ENCODE measurements at places on chromosomes 16 and 17.

DNA sequence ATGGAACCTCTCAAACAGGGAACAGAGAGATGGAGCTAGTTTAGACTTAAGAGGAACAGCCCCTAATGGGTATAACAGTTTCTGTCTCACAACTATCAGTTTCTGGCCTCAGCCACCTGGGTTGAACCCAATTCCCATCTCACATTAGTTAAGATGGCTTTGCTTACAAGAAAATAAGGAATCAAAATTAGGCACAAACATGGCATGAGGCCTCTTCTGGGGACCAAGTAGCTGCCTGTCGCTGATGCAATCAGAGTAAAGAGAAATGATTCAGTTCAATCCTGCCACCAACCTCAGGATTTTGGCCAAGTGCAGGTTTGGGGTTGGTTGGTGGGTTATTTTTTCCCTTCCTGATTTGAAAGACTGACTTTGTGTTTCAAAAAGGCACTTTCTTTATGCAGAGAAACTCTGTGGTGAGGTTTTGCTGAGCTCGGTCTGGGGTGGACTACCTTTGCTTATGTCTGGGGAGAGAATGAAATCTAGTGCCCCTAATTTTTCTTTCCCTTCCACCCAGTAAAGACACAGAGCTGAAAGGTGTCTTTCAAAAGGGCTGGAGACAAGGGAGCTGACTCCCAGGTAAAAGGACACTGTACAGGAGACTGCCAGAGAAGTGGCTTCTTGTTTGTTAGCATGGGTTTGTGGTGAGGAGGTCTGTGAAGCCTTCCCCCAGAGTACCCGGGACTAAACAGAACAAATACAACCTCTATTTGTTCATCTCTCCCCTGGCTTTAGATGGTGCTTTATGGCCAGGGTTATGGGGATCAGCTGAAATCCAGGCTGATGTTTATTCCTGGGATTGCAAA, 44.8 kb upstream of the NFAT5 start:
- no peak for DNase-seq

- no peak for DNase-seq
Observed at GRCh38 chr17:39555368-39555767, 52.4 kb downstream of the NEUROD2 start.

DNA sequence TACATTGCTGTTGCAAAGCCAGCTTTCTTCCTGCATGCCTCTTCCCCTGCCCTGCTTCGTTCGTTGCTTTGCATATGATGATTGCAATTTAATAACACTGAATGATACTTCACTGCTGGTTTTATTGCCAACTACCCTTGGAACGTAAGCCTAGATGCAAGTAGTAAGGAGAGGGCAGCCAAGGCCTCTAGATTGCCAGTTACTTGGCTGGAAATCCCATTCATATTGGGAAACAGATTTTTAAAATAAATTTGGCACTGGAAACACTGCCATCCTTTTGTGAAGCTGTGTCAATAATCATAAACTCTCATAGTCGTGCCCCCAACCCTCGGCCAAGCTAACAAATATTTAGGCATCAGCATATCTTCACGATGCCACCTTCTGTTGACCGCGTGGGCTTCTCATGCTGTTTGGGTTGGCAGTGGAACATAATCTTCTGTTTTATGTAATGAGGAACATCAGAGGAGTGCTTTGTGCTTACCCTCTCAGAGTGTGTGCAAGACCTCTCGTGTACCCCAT, 86.5 kb downstream of the MAP2K6 start:
- no peak for DNase-seq

GRCh38 chr16:1584926-1585484, 26.9 kb downstream of the IFT140 start:
- DNase-seq: no peak

DNA sequence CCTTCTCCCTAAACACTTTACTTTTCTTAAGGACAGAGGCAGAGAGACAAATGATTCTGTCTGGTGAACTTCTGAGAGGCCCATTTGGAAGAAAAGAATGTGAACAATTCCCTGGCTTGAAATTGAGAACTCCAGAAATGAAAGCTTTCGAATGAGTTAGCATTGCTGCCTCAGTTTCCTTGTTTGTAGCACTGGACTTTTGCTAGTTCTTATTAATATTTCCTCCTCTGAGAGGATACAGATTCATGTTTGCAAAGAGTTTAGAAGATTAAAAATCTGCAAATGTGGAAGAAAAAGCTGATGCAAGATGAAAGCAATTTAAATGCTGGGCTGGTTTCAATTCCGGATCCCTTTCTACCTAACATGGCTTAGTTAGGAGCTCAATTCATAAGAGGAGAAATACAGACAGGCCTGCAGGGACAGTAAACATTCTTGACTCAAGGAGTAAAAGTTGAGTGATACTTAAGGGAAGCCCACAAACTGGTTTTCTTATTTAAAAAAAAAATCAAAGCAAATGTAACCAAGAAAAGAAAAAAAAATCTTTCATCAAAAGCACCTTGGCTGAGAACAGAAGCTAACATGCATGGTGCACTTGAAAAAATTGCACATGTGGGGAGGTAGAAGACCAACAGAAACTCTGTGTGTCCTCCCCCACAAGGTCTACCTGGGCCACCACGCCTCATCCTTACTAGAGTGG, 27.1 kb downstream of the HNF1B start:
- DNase-seq: no peak

GRCh38 chr17:7912927-7913524, 3.1 kb downstream of the RNF227 start:
- no peak for DNase-seq

GRCh38 chr17:10471858-10472257, 2.5 kb upstream of the MYH4 start:
- no peak for DNase-seq

DNA sequence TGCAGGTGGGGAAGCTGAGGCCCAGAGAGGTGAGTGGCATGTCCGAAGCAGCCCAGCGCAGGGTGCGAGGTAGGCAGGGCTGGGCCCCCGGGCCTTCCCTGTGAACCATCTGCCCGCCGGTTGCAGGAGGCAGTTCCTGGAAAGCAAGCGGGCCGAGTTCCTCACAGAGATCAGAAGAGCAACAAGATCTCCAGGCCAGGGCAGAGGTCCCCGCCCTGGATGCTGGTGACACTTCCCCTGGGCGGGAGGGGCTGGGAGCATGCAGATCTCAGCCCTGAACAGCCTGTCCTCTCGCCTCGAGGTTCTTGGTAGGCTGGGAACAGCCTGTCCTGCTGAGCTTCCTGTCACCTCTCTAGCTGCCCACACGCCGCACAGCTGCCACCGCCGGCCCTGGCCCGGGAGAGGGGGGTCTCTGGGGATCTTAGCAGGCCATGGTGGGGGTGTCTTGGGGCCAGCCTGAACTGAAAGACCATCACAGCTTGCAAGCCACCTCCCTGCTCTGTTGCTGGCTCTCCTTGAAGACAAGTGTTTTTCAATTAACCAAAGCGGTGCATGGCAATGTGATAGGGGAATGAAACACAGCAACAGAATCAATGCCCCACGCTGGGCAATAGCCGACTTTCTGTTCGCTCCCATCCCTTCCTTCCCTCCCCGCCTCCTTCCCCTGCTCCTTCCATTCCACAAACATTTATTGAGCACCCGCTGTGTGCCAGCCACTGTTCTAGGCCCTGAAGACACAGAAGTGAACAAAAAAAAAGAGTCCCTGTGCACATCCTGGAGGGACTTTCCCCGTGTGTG, 31.7 kb downstream of the SOCS1 start:
- DNase-seq: no peak

DNA sequence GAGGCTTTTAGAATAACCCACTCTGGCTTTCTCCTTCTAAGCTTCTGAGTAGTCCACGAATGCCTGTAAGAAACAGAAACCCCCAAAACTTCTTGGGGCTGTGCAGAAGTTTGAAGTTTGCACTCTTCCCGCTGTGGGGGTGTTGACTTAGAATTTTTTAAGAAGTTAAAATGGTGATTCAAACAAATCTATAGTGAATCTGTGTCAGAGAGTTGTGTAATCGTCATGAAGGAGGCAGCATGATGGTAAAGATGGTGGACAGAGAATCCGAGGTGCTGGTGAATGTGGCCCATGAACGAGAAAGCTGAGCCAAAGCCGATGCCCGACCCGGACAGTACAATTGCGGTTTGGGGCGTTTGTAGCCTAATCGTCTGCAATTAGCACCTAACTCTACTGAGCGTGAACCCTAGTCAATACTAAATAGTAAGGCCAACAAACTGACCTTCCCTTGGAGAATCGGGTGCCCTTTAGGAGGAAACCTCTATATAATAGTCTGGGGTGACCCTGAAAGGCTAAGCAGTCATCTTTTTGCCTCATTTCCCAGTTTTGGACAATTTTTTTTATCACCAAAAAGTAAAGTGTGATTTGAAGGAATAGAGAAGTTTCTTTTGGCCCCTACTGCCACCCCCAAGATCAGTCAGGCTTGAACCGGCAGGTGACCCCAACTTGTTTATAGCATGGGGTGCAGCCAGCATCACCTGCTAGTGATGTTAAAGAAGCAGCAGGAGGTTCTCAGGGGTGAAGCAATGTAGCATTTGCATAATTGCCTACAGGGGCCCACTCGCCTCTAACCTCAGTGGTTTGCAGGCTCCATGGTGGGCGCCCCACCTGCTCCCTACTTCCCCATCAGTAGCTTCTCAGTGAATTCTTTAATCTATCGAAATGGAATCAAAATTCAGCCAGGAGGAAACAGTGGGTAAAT, 11.2 kb downstream of the IRF8 start:
- DNase-seq: no peak

GRCh38 chr17:32946375-32947135, 18.6 kb downstream of the TMEM98 start:
- no peak for DNase-seq

DNA sequence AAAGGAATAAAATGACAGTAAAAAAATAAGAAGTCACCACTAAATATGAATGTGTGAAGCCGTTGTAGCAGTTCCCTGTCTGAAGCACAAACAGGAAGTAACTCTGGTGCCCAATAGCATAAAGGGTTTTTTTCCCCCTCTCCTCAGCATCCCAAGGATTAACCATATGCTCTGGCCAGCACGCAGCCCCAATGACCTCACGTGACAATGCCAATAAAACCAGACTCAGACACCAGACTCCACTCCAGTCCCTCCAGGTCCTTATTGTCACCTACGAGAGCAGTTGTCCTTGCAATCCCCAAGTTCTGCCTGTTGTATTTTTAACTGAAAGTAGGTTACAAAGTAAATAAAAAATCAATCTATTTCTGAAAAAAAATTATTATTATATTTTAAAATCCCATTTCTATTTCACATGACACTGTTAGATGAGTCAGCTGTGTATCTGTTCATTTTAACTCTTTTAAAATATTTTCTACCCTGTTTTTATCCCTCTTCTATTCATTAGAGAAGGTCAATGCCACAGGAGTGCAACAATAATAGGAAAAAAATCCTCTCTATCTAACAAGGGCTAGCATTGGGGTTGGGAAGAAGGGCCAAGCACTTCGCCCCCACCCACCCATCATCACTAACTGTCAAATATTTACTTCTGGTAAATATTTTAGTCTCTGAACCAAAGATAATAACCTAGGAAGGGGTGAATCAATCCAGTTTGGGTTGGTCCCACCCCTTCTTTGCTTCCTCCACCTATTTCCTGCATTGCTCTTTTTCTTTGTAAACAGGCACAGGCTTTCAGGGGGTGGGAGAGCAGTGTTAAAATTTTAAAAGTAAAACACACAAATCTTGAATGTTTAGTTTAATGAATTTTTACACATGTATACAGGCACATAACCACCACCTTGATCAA, 6.6 kb downstream of the PRAC1 start:
- no peak for DNase-seq

DNA sequence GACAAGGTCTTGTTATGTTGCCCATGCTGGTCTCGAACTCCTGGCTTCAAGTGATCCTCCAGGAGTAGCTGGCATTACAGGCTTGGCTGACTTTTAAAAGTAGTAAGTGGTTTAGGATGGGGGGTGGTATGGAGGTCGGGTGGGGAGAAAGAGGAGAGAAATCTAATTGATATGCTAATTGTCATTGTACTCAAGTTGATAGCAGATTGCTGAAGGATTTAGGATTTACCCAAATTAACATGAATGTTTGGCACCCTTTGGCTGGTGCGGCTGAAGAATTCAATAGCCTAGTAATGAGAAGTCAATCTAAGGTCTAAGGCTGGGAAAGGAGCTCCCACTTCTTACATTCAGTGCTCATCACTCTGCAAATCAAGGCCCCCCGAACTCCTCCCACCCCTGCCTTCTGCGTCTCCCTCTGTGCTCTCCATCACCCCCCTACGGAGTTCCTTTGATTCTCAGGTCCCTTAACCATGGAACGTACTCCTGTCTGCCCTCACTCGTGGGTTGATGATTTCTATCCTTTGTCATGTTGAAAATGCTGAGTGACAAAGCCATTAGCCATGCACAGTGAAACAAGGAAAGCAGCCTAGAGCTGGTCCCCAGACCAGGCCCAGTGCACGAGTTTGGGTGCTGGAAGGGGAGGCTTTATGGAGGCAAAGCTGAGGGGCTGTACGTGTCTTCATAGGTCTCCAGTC, 17.3 kb downstream of the CDH13 start:
- no peak for DNase-seq

DNA sequence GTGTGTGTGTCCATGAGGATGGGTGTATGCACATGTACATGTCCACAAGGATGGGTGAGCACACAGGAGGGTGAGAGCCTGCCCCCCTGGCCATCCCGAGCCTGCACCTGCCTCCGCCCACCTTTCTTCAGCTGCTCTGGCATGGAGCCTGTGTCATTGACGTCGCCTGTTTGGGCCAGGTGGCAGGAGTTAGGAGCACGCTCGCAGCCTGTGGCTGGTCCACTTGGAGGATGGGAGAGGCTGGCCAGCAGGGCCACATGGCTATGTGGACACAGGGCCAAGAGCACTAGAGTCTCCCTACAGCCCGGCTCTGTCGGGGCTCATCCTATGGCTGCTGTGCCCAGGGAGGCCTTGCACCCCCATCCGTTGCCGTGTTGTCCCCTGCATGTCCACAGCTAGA, 21.4 kb downstream of the BAHCC1 start:
- no peak for DNase-seq

DNA sequence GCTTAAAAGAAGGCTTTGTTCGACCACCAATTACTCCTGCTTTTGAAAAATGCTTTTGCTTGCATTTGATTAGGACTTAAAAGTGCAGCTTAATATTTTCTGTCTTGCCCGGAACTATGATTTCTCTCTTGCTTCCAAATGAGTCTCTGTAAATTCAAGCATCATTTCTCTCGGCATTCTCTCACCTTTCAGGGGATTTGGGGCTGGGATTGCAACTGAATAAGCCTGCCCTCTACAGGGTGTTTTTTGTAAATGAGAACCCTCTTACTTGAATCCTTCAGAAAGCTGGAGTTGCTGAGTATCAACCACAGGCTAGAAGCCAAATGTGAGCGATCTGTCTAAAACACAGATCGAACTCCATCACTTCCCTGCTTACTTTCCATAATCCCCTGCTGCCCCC, 234.6 kb downstream of the TMEM114 start:
- DNase-seq: no peak
